Mucosa of gallbladder (tissue), 1 donor: ENCODE measurements at places on chromosomes 1 and 21. TPM values are rescaled to one million over a fixed set of nuclear protein-coding genes. Genes with fewer than 3 reads are reported as not detected.
A peak's percentile ranks its signal among the peaks of the same experiment; 100 is the strongest.

DNA sequence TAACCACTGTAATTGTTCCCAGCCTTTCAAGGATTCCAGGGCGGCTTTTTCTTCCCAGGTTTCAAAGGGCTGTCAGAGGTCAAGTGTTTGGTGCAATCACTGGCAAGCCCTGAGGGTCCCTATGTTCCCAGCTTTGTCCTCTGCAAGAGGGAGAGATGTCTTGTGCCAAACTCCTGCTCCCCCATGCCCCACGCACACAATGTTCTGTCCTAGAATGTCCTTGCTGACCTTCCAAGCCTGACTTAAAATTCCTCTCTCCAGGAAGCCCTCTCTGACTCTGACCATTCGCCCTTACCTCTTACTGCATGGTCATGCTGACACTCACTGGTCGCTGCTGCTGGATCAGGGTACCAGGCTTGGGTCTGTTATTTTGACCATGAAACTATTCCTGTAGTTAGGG is 152.5 kb upstream of the KCND3 start:
- no peak for DNase-seq

- DNase-seq = no peak
Measured at GRCh38 chr1:244548558-244549115, 87.6 kb downstream of the CATSPERE start.

DNA sequence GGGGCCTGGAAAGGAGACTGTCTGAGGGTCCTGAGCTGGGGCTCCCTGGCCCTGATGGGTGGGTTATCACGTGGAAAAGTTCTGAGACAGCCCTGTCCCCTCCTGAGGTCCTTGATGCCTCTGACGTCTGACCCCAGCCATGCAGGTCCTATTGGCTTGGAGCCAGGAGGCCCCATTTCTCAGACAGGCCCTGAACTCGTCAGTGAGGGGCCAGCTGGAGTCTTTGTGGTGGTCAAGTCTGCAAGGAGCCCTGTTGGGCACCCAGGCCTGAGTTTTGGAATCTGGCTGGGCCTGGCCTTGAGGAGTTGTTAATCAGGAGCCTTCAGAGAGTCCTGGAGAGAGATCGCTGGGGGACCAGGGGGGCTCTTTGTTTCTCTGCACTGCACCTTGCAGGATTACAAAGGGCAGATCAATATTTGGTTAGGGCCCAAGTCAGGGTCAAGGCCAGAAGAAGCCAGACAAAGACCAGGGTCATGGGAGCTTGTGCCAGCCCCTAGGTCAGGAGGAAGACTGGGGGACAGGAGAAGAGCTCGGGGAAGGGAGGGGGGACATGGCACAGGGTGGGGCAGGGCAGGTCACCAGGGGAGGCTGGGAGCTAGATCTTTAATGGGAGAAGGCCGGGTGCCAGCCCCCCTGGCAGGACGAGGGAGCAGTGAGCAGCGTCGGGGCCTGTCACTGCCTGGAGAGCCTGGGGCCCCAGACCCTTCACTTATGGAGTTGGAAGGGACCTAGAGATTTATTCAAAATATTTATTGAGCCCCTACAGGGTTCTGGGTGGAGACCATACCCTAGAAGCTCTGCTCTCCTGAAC is 83.2 kb downstream of the PTPRU start:
- DNase-seq = no peak

- no peak for DNase-seq
Measured at GRCh38 chr1:224544346-224545110, 71.6 kb upstream of the CNIH3 start.

DNA sequence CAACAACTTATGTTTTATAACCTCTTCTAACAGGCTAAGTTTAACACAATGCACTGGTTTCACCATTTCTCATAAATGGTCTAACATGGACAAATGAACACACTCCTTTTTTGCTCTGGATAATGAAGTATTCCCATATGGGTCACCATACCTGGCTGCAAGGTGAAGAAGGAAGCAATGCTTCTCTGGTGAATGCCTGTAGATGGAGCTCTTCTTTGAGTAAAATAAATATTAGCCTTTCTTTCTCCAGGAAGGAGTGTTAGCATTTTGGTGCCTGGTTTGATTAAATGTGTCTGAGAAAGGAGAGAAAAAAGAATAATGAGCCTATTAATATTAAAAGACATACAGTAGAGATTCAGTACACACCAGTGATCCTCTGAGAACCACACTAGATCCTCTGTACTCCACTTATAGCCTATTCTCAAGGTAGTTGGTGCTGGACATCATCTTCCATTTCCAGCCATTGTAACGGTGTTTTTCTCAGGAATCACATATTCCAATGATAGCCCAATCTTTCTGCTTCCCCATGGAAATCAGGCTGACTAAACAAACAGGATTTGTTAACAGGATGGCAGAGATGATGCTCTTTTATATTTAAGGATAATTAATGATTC is 17.6 kb downstream of the MTFR1L start:
- DNase-seq = no peak

DNA sequence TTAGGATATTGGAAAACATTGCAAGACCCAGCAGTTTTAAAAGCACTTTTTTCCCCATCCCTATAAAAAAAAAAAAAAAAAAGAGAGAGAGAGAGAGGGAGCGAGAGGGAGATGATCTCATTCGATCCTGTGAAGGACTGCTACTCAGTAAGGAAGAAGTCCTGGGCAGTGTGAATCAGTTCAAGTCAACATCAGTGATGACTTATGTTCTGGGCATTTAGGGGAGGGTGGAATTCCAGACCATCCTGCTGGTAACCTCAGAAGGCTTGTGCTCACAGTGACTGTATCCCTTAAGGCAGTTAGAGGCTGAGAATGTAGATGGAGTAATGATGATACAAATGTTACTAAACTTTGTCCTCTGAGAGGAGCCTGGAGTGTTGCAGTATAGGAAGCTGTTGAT is 151.4 kb downstream of the TGFB2 start:
- DNase-seq = no peak

The PTAFR gene
- total RNA-seq = 9.8 TPM

The UMODL1 gene
- not detected for total RNA-seq

The WRAP73 gene
- total RNA-seq = 21.6 TPM

The SYNC gene
- 17.4 TPM for total RNA-seq

GRCh38 chr1:199585392-199585791 is 442.1 kb upstream of the NR5A2 start:
- DNase-seq = no peak

- no peak for DNase-seq
Measured at GRCh38 chr1:18942340-18942739, 14.1 kb downstream of the IFFO2 start.

The TIE1 gene
- total RNA-seq = 23.3 TPM

DNA sequence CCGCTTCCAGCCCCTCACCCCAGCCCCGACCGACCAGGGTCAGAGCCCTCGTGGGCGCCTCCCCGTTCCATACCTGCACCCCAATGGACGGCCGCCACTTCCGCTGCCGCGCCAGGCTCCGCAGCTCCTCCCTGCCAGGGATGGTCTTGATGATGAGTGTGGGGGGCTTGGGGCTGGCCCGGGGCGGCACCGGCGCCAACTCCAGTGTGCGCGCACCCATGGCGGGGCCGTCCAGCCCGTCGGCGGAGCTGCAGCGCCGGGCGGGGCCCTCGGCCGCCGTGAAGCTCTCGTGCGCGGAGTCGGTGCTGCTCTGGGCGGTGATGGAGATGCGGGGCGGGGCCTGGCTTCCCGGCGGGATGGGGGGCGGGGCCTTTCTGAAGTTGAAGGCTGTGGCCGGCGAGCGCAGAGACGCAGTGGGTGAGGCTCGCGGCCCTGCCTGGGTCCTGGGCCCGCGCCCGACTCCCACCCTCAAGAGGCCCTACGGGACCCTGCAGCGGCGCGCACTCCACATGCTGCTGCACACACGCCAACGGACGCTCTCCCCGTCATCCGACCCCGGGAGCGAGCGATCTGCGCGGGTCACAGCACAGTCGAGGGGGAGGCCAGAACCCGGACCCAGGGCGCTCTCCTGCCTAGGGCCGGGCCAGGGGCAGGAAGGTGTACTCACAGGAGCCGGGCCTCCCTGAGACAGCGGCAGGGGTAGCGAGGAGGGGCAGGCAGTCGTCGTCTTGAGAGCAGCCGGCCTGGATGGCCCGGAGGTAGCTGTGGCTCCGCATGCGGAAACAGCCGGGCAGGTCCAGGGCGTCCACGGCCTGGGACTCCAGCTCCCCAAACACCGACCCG is 26.1 kb upstream of the SMIM12 start:
- peak; percentile 35 for DNase-seq

The BARHL2 gene
- total RNA-seq = not detected

DNA sequence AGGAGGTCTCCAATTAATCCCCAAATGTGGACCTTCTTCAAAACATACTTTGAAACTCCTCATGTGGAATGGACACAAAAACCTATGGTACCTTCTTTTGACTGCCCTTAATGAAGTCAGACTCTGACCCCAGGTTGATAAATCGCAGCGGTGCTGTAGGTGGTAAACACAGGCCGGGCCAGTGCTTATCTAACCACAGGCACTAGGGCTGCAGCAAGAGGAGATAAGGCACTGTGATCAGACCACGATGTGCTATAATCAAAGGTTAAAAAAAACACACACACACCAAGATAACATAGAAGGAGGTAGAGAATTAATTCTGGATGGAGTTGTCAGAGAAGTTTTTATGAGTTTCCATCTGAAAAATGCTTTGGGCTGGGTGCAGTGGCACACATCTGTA is 52.3 kb upstream of the SIPA1L2 start:
- DNase-seq = peak; percentile 78

The S100A7A gene
- total RNA-seq = not detected

The METTL13 gene
- 25.6 TPM for total RNA-seq

DNA sequence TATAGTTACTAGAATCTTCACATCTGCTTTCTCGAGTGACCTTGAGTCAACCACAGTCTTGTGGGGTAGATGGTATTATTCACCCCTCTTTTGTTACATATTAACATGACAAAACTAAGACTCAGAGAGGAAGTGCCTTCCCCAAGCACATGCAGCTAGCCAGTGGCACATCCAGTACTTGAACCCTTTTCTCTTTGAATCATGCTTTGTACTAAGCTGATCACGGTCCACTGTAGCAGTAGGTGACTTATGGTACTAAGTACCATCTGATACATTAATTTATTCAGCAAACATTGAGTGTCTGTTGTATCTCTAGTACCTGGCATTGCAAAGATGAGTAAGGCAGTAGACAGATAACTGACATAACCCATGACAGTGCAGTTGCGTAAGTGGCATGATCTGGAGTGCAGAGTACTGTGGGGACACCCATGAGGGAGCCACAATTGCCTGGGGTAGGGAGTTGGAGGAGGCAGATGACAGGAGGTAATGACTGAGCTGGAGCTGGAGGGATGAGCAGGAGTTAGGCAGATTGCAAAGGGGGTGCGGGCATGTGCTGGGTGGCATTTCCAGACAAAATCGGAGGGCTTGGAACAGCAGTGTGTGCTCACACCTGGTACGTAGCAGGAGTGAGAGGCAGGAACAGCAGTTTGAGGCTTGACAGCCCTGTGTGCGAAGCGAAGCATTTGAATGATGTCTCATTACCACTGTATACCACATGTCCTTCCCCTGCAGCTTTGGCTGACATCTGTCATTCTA is 29.8 kb downstream of the UCK2 start:
- no peak for DNase-seq

GRCh38 chr1:205983925-205984725 is 19.1 kb downstream of the RAB7B start:
- DNase-seq = peak; percentile 89

- DNase-seq = no peak
Measured at GRCh38 chr1:61378494-61379180, 296.3 kb downstream of the NFIA start.

The TNFSF18 gene
- 0.09 TPM for total RNA-seq

GRCh38 chr1:30661311-30661710 is 62.1 kb downstream of the MATN1 start:
- no peak for DNase-seq

The ERRFI1 gene
- total RNA-seq = 76.8 TPM

DNA sequence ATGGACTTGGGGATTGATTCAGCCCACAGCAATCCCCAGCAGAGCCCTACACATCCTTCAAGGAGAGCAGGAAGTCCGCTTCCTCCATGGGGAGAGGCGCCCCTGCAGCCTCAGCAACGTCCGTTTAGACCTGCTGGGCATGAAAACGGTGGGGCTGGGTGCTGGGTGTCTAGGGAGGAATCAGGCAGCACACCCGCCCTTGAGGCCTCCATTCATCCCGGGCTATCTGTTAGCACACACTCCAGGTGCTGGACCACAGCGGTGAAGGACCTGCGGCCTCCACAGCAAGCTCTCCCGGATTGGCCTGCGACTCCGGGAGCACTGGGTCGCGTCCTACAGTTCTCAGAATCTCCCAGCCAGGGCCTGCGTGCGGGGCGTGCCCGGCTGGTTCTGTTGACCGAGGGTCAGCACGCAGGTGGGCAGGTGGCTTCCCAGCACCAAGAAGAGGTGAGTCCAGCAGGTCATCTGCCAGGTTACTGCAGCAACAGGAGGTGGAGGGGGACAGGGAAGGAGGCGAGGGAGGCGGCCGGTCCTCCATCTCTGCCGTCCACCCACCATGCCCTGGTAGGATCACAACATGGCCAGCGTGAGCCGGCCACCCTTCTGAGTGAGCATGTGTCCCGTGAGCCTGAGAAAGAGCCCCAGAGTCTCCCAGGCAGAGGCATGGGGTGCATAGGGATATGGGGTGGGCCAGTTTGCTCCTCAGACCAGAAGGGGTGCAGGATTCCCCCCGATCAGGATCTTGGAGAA is 96.6 kb downstream of the RIPK4 start:
- DNase-seq = no peak

The LRRC3 gene
- total RNA-seq = 15.6 TPM

The MPL gene
- total RNA-seq = not detected

GRCh38 chr1:45359882-45360513 is 19.8 kb upstream of the MUTYH start:
- peak; percentile 73 for DNase-seq

The EFNA1 gene
- 100.0 TPM for total RNA-seq

DNA sequence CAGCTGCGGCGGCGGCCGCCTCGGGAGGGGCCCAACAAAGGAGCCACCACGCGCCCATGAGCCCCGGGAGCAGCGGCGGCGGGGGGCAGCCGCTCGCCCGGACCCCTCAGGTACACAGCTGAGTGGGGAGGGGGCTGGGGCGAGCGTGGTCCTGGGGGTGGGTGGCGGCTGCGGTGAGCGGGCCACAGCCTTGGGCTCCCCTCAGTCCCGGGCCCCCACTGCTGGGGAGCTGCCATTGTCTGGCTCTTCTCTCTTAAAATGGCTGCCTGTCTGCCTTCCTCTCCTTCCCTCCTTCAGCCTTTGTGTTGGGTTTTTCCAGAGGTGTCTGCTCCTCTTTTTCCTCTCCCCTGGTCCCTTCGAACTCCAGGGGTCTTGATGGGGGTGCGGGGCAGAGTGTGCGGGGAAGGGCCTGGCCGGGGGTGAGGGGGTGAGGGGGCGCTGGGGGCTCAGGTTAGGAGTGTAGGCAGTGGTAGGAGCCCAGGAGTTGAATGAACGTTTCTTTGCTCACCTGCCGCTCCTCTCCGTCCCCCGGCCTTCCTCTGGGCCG is 1.7 kb downstream of the ARID1A start:
- DNase-seq = no peak

- no peak for DNase-seq
Measured at GRCh38 chr1:88730132-88730675, 46.1 kb downstream of the PKN2 start.

- peak; percentile 19 for DNase-seq
Measured at GRCh38 chr1:40592107-40592803, 60.8 kb downstream of the ZNF684 start.

The ELOVL1 gene
- 141 TPM for total RNA-seq

The CFHR2 gene
- total RNA-seq = not detected

- no peak for DNase-seq
Measured at GRCh38 chr1:208397286-208397685, 153.1 kb upstream of the PLXNA2 start.

- DNase-seq = no peak
Measured at GRCh38 chr1:89822999-89823628, 2.3 kb downstream of the LRRC8D start.

- no peak for DNase-seq
Measured at GRCh38 chr1:12620488-12620865, 2.5 kb upstream of the DHRS3 start.

The KRTAP12-4 gene
- not detected for total RNA-seq

The GBP6 gene
- total RNA-seq = not detected

GRCh38 chr1:240854367-240854766 is 242.4 kb upstream of the GREM2 start:
- no peak for DNase-seq
